ENCODE measurements at places on chromosomes 11 and 22. TPM values are rescaled to one million over a fixed set of nuclear protein-coding genes. Genes with fewer than 3 reads are reported as not detected.

TEF gene
- 29.3 TPM for total RNA-seq

- H3K27me3 ChIP-seq = no peaks in the 10 kb centered on the region
- H3K4me3 ChIP-seq = no peak overlapping the region
- DNase-seq = no peak
- H3K27ac ChIP-seq = no peak overlapping the region
- no peaks in the 10 kb centered on the region for H3K36me3 ChIP-seq
- H3K4me1 ChIP-seq = peaks cover 12% of the 10 kb centered on the region
Observed at GRCh38 chr11:118239509-118240205, 12.5 kb downstream of the MPZL3 start.

DNA sequence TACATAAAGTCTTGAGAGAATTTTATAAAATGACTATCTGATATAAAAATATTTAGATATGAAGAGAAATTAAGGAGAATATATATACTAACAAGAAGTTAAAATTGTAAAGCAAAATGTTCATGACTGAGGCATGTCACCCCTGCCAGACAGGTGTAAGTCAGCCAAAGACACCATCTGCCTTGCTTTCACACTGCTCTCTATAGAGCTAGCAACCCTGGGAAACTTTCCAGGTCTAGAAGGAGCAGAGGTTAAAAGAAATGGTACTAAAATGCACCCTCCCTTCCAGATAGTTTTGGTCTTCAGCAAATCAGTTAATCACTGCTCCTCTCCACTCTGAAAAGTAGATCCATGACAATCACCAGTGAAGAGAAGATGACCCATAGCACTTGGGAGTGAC, 16.5 kb downstream of the PPP2R1B start:
- H3K27ac ChIP-seq = no peak overlapping the region
- no peaks in the 10 kb centered on the region for H3K27me3 ChIP-seq
- H3K4me1 ChIP-seq = peaks cover 15% of the 10 kb centered on the region
- no peak overlapping the region for H3K4me3 ChIP-seq

- H3K4me1 ChIP-seq = peaks cover 4% of the 10 kb centered on the region
- no peak overlapping the region for H3K4me3 ChIP-seq
- H3K27me3 ChIP-seq = no peaks in the 10 kb centered on the region
- no peaks in the 10 kb centered on the region for H3K36me3 ChIP-seq
Observed at GRCh38 chr11:125447721-125448120, 48.3 kb downstream of the FEZ1 start.

DNA sequence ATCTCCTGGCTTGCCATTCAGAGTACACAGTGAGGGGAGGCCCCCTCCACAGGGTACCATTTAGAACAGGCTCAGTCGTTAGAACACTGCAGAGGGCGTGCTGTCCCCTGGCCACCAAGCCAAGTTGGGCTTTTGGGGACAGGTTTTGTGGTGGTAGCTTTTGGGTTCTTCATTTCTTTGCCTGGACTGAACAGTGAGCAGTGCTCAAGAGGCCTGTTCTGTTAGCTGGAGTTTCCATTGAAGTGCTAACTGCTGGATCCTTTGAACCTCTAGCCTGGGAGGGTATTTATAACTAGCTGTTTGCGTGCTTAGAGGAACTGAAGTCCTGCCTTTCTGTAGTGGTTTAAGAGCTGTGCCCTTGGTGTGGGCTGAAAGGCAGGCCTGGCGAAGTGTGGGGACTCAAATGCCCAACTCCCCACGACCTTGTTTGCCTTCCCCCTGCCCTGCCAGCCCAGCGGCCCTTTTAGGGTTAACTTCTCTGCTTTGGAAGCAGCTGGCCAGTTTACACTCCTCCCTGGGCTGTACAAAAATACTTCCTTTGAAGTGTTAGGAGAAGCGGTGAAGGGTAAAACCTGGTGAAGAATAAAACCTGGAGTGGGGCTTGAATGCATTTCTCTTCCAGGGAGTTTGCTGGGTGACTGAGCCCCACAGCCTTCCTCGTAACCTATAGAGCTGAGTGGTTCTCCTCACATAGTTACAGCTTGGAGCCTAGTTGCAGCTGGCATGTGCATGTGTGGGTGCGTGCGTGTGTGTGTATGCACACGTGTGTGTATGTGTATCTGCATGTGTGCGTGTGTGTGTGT, 34.6 kb downstream of the ZNRF3 start:
- peaks cover 31% of the 10 kb centered on the region for H3K4me1 ChIP-seq
- no peak overlapping the region for H3K4me3 ChIP-seq
- peak; percentile 60 for DNase-seq
- no peak overlapping the region for H3K27ac ChIP-seq
- no peaks in the 10 kb centered on the region for H3K27me3 ChIP-seq

CCDC116 gene
- total RNA-seq = 0.19 TPM

LUZP2 gene
- total RNA-seq = 20.8 TPM

- peaks cover 22% of the 10 kb centered on the region for H3K4me1 ChIP-seq
- peak overlapping the region; percentile 96 for H3K4me3 ChIP-seq
- H3K27me3 ChIP-seq = no peaks in the 10 kb centered on the region
- peak overlapping the region; percentile 67 for H3K27ac ChIP-seq
Observed at GRCh38 chr11:83192606-83193245, 786 bp upstream of the ANKRD42 start.

FAM180B gene
- total RNA-seq = not detected

GRCh38 chr22:21861264-21861848, 6.1 kb downstream of the MAPK1 start:
- DNase-seq = no peak
- peaks cover 91% of the 10 kb centered on the region for H3K4me1 ChIP-seq
- H3K27ac ChIP-seq = no peak overlapping the region
- no peak overlapping the region for H3K4me3 ChIP-seq

- no peaks in the 10 kb centered on the region for H3K4me1 ChIP-seq
- no peak overlapping the region for H3K4me3 ChIP-seq
- no peak overlapping the region for H3K27ac ChIP-seq
- DNase-seq = no peak
- H3K36me3 ChIP-seq = no peaks in the 10 kb centered on the region
- H3K27me3 ChIP-seq = no peaks in the 10 kb centered on the region
Observed at GRCh38 chr11:11984563-11984962, 23.9 kb downstream of the DKK3 start.

DNA sequence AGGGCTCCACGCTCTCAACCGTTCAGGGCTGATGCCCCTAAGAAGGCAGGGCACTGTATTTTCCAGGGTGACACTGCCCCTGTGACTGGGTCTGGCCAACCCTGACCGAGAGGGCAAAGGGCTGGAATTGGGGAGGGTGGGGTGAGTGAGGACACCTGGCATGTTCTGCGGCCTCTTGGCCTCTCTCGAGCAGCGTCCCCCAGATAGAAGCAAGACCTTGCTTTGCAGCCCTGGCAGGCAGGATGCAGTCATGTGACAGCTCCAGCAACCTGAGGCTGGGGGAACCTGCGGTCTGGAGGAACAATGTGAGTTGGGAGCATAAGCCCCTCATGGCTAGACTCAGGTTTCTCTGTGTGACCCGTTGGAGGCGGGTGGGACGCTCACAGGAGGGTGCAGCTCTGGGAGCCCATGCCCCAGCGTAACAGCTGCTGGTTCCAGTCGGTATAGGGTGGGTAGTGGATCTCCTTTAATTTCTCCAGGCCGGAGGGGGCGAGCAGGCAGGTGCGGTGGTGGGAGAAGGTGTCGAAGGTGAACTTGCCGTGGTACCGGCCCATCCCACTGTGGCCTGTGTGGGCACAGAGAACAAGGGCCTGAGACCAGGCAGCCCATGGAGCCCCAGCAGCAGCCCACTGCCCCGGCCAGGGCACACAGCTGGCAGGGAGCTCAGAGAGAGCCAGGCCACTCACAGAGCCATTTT, 11.4 kb downstream of the ALDH3B2 start:
- H3K27me3 ChIP-seq = no peaks in the 10 kb centered on the region
- no peak overlapping the region for H3K4me3 ChIP-seq
- H3K27ac ChIP-seq = no peak overlapping the region
- H3K36me3 ChIP-seq = no peaks in the 10 kb centered on the region
- H3K4me1 ChIP-seq = no peaks in the 10 kb centered on the region

SCN2B gene
- 0.09 TPM for total RNA-seq

GRCh38 chr11:34566208-34566551, 52.6 kb upstream of the ELF5 start:
- H3K4me3 ChIP-seq = no peak overlapping the region
- peaks cover 2% of the 10 kb centered on the region for H3K27me3 ChIP-seq
- no peaks in the 10 kb centered on the region for H3K36me3 ChIP-seq
- no peaks in the 10 kb centered on the region for H3K4me1 ChIP-seq
- no peak for DNase-seq
- no peak overlapping the region for H3K27ac ChIP-seq

MUC2 gene
- 0.31 TPM for total RNA-seq

DNA sequence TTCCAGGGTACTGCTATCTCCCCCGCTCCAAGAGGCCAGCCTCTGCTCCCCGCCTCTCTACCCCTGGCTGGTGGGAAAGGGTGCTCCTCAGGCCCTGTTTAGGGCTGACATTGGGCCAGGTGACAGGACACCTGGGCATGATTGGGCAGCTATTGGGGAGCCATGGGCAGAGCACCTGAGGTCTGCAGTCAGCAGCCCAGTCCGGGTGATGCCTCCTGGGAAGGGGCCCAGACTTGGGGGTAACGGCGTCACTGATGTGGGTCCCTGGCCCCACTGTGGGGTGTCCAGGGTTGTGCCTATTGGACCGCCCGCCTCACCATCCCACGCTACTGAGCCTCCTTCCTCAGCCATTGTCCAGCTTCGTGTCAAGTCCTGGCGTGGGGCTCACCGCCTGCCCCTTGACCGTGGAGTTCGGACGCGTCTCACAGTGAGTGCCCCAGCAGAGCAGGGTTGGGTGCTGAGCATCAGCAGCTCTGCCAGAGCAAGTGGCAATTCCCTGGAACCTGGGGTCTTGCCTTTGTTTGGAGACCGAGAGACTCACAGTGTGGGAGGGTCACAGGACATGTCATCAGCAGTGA, 2.8 kb upstream of the GATD1 start:
- H3K27me3 ChIP-seq = no peaks in the 10 kb centered on the region
- peaks cover 25% of the 10 kb centered on the region for H3K4me1 ChIP-seq
- DNase-seq = no peak
- no peak overlapping the region for H3K27ac ChIP-seq

DNA sequence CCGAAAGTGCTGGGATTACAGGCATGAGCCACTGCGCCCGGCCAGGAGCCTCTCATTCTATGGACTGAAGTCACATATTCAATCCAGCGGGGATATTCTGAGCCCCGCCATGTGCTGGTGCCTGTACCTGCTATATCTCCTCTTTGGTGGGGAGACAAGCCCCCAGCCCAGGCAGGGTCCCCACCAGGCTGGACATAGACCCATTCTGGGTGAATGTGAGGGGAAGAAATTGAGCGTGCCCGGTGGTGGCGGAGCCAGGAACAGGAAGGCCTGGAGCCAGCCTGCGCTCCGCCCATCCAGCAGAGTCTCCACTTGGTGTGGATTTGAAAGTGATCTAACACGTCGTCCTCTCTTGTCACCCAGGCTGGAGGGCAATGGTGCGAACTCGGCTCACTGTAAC, 38.0 kb upstream of the CSNK1E start:
- no peaks in the 10 kb centered on the region for H3K36me3 ChIP-seq
- H3K27ac ChIP-seq = no peak overlapping the region
- DNase-seq = no peak
- H3K4me3 ChIP-seq = no peak overlapping the region

GRCh38 chr11:48150213-48150612, 66.4 kb upstream of the OR4B1 start:
- H3K4me3 ChIP-seq = no peak overlapping the region
- DNase-seq = no peak
- H3K27me3 ChIP-seq = no peaks in the 10 kb centered on the region
- no peak overlapping the region for H3K27ac ChIP-seq

GRCh38 chr11:78704811-78705210, 130.1 kb upstream of the NARS2 start:
- H3K4me3 ChIP-seq = no peak overlapping the region
- no peak for DNase-seq
- H3K36me3 ChIP-seq = no peaks in the 10 kb centered on the region
- no peaks in the 10 kb centered on the region for H3K4me1 ChIP-seq
- H3K27ac ChIP-seq = no peak overlapping the region

DNA sequence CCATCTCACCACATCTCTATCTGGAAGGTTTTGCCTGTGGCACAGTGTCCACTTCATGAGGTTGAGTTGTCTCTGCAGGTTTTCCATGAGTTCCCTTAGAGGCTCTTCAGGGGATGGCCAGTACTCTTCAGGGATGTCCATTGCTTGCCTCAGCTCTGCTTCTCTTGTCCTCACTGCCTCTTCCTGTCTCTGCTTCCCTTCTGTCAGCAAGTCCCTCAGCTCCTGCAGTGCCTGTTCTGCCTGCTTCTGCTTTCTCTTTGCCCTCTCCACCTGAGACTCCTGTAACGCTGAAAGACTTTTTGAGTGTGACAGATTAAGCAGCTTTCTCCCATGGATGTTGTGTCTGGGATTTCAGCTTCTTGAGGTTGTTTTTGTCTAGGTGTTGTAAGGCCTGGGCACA, 38.2 kb upstream of the MRPL17 start:
- no peak overlapping the region for H3K27ac ChIP-seq
- DNase-seq = no peak
- H3K4me3 ChIP-seq = no peak overlapping the region
- H3K36me3 ChIP-seq = no peaks in the 10 kb centered on the region

DNA sequence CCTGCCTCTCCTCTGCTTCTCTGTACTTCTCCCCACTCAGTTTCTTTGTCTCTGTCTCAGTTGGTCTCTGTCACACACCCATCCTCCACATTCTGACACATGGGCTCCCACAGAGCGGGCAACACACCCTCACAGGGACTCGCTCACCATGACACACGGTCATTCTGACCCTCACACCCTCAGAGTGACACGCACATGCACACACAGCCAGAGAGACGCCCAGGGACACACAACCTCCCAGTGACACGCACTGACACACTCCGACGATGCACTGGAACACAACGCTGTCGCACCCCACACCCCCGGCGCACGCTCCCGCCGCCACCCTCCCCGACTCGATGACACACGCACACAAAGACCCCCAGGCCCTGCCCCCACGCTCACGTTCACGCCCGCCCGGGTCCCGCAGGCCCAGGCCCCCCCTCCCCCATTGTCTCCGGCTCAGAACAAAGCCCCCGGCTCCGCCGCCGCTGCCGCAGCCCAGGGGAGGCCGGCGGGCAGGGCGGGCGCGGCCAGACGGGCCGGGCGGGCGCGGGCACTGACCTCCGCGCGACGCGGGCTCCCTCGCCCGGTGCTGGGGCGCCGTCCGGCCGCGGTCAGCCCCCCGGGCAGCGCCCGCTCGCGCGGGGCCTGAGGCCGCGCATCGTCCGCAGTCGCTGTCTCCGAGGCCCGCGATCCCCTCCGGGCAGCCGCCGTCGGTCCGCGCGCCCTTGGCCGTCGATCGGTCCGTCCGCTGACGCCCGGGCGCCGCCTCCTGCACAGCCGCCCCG, 404 bp downstream of the DCHS1 start:
- DNase-seq = peak; percentile 32
- no peak overlapping the region for H3K4me3 ChIP-seq

GRCh38 chr11:70820311-70820710, 422.0 kb downstream of the CTTN start:
- no peak overlapping the region for H3K27ac ChIP-seq
- no peak overlapping the region for H3K4me3 ChIP-seq
- H3K36me3 ChIP-seq = no peaks in the 10 kb centered on the region
- H3K27me3 ChIP-seq = no peaks in the 10 kb centered on the region

All from adrenal gland (tissue), 19 donors.